Naive B cell (primary cell): ENCODE measurements at places on chromosomes 7 and 10.
A peak's percentile ranks its signal among the peaks of the same experiment; 100 is the strongest.

DNA sequence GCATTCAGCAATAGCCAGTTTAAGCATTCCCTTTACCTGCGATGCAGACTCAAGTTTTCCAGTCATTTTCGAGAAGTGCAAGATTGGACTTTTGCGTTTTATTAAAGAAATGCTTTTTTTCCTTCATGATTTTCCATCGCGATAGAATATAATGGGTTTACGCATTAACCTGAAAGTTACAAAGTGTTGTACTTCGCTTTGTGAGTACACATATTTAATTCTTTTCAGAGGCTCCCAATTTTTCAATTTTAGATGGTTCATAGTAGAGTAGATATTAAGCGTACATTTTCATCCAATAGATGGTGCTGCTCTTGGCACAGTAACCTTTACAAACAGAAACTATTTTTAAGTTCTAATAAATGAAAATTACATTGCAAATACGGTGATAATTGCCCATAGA lies 1.3 kb downstream of the PTPRZ1 start:
- DNase-seq, result no peak

DNA sequence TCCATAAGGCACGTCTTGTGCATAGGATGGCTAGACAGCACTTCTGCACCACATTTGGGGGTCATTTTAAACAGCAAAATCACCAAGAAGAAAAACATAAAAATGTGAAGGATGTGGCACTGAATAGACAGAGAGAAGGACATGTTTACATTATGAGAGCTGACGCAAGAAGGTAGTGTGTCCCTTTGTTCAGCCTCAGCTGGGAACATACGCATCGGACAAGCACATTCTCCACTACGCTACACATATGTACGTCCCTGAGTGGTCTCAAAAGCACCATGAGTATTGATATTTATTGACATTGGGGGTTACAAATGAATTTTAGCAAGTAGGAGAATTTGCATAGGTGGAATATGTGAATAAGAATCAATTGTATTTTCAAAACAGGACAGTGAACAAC lies 20.2 kb downstream of the DDC start:
- DNase-seq, result no peak

- no peak for DNase-seq
Observed at GRCh38 chr10:84683550-84683949, 355.2 kb downstream of the CCSER2 start.

GRCh38 chr7:65722361-65722792 lies 150.5 kb upstream of the VKORC1L1 start:
- DNase-seq, result peak; percentile 63

GRCh38 chr10:1217237-1217587 lies 161.0 kb downstream of the WDR37 start:
- no peak for DNase-seq

- DNase-seq, result no peak
Observed at GRCh38 chr7:7895754-7896153, 72.8 kb upstream of the GLCCI1 start.

- DNase-seq, result no peak
Observed at GRCh38 chr7:31398815-31399214, 58.3 kb upstream of the NEUROD6 start.

DNA sequence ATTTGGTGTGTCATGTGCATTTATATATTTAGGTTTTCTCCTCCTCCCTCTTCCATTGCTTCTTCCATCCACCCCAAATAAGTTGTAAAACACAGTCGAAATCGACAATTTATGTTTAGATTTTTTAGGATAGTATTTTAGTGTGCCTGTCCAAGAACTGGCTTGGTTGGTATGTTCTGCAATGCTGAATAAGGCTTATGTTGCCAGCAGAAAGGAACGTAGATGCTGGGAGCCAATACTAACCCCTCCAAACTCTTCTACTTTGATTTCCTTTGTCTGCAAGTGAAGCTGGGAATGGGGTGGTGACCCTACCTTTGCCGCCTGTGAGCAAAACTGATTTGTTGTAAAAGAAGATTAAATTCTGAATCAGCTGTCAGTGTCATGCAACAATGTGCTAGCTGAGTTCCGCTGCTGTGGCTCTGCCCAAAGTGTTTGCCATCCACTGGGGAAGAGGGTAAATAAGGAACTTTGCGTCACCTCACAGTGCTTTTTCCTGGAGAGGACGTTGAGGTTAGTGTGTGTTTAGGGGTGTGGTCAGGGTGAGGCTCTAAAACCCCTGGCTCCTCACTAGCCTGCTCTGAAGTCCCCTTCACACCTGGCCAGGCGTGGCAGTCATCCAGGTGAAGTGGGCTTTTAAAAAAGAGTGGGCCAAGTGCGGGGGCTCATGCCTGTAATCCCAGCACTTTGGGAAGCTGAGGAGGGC lies 44.4 kb downstream of the TACC2 start:
- no peak for DNase-seq

DNA sequence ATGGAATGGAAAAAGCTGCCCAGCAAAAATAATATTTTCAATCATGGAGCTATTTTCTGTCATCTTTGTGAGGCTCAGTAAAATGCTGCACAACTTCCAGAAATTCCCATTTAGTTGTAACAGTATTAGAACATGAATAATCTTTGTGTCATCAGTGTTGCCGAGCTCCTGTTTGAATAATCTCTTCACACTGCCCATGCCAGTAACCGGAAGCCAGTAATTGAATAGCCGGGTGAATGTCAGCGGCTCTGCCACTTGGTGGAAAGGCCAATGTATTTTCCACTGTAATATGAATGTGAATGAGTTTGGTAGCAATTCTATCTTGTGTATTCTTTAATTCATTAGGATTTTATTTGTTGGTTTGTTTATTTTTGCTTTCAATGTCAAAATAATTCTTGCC lies 172.5 kb upstream of the INSYN2A start:
- DNase-seq, result no peak

DNA sequence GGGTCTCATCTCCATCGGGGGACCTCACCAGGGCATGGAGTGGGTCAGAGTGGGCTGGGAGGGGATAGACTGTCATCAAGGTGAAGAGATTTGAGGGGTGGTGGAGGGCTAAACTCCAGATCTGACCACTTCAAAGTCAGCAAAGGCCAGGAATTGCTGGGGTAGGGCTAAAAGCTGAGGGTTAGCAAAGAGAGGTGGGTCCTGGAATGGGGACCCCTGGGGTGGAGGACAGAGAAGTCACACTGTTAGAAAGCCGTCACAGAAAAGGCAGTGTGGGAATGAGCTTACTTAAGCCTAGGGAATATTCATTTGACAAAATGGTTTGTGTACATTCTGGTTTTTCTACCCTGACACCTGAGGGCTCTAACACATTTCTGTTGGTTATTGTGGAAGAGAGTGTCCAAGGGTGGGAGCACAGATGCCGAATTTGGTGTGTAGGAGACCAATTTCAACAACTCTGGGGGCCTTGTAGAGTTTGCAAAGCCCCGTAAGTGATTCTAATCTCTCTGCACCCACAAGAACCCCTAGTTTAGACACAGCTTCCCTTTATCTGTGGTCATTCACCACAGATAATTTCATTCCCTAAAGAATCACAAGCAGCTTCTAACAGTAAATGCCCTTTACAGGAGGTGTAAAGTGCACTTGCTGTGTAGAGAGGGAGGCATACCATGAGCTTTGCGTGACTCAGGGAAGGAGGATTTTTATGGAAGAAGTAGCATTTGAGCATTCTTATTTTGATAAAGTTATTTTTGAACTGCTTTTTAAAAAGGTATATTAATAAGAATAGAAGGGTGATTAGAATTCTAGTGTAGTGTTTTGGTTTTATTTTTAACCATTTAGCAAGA lies 6.4 kb downstream of the FBH1 start:
- DNase-seq, result no peak

- DNase-seq, result no peak
Observed at GRCh38 chr10:30055226-30055662, 4.1 kb downstream of the JCAD start.

GRCh38 chr10:132502544-132503300 lies 34.9 kb upstream of the INPP5A start:
- no peak for DNase-seq

DNA sequence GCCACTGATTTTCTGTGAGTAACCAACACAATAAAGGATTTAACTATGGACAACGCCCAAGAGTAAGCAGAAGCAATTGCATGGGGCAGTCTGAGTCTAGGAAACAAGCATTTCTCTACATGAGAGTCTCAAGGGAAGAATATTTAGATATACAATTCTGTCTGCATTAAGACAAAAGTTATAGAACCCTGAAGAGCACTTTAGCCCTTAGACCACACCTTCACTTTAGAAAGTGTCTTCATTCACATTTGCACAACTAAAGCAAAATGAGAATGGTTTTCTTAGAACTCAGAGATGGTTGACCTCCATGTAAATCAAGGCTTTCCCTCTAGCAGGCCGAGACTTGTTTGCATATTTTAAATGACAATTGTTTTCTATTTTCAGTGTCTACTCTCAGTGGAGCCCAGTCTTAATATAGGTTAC lies 25.5 kb upstream of the TRIM24 start:
- DNase-seq, result no peak

DNA sequence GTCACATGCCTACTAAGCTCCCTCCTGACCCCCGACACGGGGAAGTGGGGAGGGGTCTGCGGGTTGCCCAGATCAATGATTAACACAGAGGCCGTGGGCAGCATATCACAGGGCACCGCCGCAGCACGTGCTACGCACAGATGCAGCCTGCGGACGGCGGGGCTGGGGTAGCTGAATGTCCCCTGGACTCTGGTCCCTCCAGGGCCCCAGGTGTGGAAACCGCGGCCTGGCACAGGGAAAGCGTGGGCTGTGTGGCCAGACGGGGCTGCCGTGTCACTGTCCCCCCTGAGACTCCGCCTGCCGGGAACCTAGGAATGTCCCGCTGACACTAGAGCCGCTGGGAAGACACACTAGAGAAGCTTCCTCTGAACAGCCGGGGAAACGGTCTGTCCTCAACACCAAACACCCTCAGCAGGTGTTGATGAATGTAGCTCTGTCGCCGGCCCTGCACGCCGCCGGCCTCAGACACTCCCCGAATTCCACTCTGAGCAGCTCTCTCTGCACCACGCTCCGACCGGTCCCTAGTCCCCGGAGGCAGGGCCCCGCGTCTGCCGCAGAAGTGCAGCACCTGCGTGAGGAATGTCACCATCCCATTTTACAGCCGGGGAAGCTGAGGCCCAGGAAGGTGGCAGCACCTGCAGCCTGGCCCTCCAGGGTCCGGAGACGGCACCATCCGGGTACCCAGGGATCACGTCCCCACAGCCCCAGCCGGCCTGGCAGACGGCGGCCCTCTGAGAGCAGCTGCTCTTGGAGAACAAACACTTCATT lies 33.4 kb upstream of the PDGFA start:
- no peak for DNase-seq

- DNase-seq, result no peak
Observed at GRCh38 chr7:74351836-74352235, 62.6 kb downstream of the CLIP2 start.

DNA sequence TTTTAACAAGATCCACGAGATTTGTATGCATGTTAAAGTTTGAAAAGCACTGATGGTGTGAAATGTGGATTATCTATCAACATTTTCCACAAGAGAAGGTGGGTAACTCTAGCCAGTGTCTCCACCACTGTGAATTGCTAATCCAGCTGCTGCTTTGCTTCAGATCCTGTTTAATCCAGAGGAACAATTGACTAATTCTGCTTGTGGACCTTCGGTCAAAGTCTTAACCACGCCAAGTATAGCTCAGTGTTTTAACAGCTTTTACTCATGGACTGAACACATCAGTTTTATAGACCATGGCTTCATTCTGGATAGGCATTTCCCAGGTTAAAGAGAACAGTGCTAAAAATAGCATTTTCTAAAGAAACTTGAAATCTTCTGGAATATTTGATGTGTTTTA lies 23.5 kb downstream of the ADK start:
- no peak for DNase-seq

DNA sequence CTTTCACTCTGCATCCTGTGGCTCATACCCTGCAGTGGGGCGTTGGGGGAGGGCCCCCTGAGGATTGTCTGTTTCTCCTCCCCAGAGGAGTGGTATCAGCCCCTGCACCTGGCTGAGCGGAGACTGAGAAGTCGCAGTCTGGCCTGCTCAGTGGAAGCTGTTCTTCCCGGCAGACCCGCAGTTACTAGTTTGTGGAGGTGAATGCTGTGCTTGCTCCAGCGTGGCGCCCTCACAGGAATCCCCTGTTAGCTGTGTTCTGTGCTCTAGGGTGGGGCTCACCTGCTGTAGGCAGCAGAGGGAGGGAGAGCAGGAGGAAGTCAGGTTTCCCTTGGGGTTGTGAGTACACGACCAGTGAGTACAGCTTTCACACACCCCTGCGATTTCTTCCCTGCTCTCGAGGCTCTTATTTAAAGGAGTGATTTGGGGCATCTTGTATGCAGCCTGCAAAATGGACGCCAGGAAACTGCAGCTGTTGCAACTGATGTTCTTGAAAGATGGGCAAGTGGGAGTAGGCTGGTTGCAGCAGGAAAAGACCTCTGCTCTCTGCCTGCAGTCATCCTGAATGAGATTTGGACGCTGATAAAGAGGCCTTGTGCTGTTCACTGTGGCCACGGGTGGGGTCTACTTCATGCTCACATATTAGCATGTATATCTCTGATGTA lies 66.4 kb downstream of the HK1 start:
- DNase-seq, result peak; percentile 56

GRCh38 chr7:150854066-150855000 lies 2.0 kb downstream of the AOC1 start:
- DNase-seq, result no peak

DNA sequence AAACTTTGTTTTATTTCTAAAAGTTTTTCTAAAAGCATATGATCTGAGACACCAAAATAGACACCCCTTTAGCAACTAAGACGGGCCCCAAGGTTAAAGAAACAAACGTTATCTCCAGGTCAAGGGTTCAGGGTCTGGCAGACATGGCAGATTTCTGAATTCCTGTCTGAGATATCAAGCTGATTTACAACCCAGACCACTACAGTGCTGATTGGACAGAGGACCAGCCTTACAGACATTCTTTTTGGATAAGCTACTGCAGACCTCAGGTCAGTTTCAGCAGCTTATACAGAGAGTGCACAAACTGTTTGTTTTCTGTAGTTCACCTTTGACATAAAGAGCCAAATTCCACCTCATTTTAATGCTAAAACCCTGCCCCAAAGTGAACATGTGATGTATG lies 34.8 kb downstream of the SVOPL start:
- no peak for DNase-seq

DNA sequence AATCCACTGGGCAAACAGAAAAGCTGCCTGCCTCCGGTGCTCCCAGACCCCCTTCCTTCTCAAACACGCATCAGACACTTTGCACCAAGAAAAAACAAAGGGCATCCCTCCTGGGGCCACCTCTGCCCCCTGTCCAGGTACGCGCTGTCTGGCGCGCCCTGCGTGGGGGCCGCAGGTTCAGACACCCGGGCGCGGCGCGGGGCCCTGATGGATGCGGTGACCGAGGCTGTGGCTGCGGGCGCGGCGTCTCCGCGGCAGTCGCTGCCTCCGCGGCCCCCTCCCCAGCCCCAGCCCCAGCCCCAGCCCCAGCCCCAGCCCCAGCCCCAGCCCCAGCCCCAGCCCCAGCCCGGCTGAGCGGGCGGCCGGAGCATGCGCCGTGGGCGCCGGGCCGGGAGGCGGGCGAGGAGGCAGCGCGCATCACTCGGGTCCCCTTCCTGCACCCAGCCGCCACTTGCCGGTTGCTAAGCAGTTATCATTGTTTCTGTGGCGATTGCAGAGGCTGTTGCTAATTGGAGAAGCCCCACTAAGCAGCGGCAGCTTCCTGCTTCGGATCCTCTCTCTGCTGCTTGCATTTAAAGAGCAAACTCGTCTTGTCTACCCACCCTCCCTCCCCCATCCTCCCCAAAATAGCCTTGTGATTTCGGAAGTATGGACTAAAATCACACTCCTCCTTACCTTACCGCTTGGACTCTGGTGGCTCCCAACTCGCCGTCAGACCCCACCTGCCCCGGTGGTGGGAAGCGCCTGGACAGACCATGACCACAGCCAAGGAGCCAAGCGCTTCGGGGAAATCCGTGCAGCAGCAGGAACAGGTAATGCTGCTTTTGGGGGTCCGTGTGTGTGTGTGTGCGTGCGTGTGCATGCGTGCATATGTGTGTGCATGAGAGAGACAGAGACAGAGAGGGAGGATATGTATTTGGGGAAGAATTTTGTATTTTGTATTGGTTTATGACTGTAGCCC lies 252.8 kb downstream of the DPP6 start:
- no peak for DNase-seq
